ENCODE measurements at places on chromosomes 4 and X. TPM values are rescaled to one million over a fixed set of nuclear protein-coding genes. Genes with fewer than 3 reads are reported as not detected.

- no peak for DNase-seq
Observed at GRCh38 chr4:87718217-87718835, 68.2 kb downstream of the DMP1 start.

The ADH7 gene
- 31.2 TPM for total RNA-seq

The PPEF1 gene
- 0.13 TPM for total RNA-seq

- DNase-seq = no peak
Observed at GRCh38 chr4:83172371-83172770, 57.8 kb upstream of the PLAC8 start.

DNA sequence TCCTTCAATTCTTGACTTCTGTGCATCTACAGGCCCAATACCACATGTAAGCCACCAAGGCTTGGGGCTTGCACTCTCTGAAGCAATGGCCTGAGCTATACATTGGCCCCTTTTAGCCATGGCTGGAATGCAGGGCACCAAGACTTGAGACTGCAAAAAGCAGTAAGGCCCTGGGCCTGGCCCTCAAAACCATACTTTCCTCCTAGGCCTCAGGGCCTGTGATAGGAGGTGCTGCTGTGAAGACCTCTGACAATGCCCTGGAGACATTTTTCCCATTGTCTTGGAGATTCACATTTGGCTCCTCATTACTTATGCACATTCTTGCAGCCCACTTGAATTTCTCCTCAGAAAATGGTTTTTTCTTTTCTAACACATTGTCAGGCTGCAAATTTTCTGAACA lies 68.5 kb upstream of the FSTL5 start:
- no peak for DNase-seq

The ARR3 gene
- total RNA-seq = not detected

- peak; percentile 4 for DNase-seq
Observed at GRCh38 chrX:64206556-64207162, 1.2 kb upstream of the AMER1 start.

DNA sequence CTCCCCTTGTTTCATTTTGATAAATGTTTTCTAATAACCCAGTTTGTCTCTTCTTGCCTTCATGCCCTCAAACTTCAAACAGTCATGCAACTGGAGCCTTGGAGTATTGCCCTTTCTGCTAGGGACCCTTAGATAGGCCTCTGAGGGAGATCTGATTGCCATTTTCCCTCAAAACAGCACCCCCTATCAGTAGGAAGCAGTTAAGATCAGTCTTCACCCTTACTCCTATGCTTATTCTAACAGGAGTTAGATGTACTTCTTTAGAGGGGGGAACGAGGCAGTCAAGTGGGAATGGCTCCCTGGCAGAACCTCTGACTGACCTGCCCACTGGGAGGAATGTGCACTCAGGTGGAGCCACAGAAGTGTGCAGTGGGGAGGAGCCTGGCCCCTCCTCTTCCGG lies 74.1 kb downstream of the FAM47A start:
- no peak for DNase-seq

- DNase-seq = no peak
Observed at GRCh38 chr4:149512501-149512900, 303.1 kb downstream of the IQCM start.

- no peak for DNase-seq
Observed at GRCh38 chr4:90403781-90404180, 276.6 kb downstream of the CCSER1 start.

DNA sequence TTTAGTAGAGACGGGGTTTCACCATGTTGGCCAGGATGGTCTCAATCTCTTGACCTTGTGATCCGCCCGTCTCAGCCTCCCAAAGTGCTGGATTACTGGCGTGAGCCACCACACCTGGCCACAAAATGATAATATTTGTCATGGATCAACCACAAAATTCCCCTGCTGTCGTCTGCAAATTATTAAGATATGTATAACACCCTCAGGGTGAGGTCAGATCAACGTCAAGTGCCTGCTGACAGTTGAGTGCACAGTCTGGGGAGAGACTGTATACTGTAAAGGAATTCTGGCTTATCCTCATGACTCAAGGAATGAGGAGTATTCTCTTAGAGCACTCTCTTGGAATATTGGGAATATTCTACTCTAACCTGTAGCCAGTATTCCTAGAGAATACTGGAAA lies 11.2 kb downstream of the EPGN start:
- DNase-seq = peak; percentile 27

- DNase-seq = peak; percentile 41
Observed at GRCh38 chrX:54181202-54181953, 1.7 kb downstream of the FAM120C start.

DNA sequence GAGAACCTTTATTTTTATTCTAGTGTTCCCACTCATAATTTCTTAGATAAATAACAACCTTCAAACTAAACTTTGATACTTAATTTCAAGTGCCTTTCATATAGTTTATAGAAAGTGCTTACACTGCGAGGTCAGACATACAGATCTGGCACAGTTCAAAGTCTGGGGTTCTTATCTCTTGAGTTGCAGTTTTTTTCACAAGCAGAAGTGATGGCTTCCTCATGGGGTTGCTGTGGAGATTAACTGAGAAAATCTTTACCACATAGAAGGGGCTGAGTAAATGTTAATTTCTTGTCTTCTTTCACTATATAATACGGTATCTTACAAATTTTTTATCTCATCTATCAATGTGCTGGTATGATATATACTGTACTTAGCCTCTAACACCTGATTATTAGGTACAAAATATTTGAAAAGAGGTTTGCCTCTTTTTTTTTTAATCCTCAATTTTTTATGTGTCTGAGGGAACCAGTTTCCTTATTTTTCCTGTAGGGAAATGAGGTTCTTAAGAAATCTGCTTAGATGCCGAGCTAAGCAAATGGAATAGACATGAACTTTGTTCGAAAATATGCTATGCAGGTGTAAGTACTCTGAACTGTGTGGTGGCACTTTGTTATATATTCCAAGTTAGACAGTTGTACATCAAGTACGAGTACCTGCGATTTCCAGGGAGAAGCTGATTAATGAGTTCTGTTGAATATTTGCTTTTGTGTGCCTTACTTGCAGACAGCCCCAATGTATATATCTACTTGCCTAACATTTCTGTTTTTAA lies 3.3 kb downstream of the ING2 start:
- no peak for DNase-seq

GRCh38 chrX:18354369-18355223 lies at the start of gene SCML2:
SCML2 (minus strand) TSS chrX:18354688; CDS start chrX:18334071, 20,617 bp downstream.
- no peak for DNase-seq

DNA sequence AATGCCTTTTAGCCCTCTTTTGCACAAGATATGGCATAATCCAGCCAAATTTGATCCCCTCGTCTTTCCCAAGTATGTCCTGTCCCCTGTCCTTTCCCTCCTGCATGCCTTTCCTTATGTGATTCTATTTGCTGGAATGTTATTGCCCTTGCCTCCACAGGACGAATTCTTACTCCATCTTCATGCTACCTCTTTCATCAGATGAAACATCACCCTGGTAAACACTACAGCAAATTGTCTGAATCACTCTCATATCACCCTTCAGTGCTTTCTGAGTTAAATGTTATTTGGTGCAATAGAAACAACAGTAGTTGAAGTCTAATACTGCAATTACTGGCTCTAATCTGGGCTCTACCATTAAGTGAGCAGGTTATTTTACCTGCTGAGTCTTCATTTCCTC lies 52.2 kb upstream of the FAT1 start:
- DNase-seq = peak; percentile 27

- DNase-seq = no peak
Observed at GRCh38 chr4:26140150-26140898, 180.5 kb upstream of the RBPJ start.

- DNase-seq = no peak
Observed at GRCh38 chrX:15719324-15719968, 18.6 kb upstream of the CA5B start.

- peak; percentile 26 for DNase-seq
Observed at GRCh38 chrX:37785569-37785968, 5.7 kb downstream of the CYBB start.

The CACNA1F gene
- under 0.01 TPM for total RNA-seq

The PRDM5 gene
- 9.0 TPM for total RNA-seq

- no peak for DNase-seq
Observed at GRCh38 chr4:114864060-114864459, 249.4 kb downstream of the NDST4 start.

- DNase-seq = no peak
Observed at GRCh38 chr4:138630666-138631065, 384.9 kb upstream of the NOCT start.

- no peak for DNase-seq
Observed at GRCh38 chrX:150610043-150610442, 41.6 kb downstream of the MTM1 start.

The USP17L28 gene
- not detected for total RNA-seq

DNA sequence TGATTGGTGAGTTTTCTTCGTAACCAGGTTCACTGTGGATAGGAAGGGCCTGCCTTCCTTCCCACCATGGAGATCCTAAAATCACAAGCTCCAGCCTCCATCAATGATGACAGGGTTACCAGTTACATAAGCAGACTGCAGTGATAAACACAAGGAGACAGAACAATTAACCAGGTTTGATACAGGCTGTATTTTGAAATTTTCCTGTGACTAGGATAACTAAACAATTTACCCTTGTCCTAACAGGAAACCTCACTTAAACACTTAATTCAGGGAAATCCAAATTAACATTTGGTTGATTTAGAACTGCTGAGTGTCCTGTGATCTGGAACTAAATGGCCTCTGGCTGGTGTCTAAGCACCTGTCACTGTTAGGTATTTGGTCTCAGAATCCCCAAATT lies 3.1 kb upstream of the SLC9B2 start:
- no peak for DNase-seq

DNA sequence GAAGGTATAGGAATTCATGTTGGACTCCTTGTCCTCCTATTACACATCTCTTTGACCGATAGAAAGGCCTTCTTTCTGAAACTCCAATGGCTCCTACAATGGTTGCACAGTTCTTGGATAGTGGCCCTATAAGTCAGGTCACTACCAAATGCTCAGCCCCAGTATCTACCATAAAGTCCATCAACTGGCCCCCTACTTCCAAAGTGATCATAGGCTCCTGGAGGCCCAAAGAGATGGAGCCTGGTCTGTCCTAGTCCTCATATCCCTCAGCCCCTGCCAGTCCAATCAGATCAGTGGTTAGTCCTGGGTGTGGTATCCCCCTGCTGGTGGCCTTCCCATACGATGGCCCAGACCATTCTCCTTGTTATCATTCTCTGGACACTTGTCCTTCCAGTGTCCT lies 30.3 kb downstream of the SULT1E1 start:
- no peak for DNase-seq

- DNase-seq = no peak
Observed at GRCh38 chrX:69546417-69546816, 42.3 kb downstream of the NALF2 start.

The SORCS2 gene
- total RNA-seq = under 0.01 TPM

The ETDA gene
- total RNA-seq = not detected

DNA sequence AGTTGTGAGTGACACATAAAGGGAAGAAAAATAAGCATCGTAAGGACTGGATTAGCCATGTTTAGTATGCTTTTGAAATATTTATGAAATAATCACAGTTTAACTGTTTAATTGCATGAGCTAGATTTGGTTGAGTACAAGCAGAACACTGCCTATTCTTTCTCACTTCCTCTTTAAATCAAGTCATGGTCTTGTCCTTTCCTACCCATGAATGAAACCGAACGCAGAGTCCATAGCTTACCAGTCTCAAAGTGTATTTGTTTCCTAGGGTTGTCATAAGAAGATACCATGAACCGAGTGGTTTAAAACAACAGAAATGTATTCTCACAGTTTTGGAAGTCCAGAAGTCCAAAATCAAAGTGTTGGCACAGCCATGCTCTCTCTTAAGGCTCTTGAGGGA lies 684.0 kb upstream of the MAGEB2 start:
- no peak for DNase-seq

The ITM2A gene
- total RNA-seq = 1.8 TPM

DNA sequence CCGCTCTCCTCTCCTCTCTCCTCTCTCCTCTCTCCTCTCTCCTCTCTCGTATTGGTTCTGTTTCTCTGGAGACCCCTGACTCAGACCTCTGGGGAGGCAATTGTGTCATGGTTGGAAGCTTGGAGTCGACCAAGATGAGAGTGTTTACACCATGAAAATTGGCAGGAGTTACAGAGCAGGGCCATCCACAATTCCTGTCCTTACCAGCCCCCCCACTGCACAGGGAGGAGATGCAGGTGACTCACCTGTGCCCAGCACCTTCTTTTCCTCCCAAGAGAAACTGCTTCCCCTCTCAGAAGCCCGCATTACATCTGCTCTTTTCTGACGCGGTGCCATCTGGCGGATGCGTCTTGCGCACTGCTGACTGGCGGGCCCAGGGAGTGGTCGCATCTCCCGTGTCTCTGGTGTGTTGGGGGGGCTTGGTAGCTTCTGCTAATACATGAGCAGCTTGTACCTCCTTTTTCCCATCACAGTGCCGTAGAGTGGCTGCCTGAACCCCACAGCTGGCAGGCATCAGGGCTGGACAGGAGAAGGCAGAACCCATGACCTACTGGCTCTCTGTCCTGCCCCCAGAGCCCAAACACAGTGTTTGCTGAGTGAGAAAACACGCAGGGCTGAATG lies 31.4 kb upstream of the GPR78 start:
- no peak for DNase-seq

The LGI2 gene
- total RNA-seq = not detected

The ARHGAP24 gene
- total RNA-seq = 11.1 TPM

DNA sequence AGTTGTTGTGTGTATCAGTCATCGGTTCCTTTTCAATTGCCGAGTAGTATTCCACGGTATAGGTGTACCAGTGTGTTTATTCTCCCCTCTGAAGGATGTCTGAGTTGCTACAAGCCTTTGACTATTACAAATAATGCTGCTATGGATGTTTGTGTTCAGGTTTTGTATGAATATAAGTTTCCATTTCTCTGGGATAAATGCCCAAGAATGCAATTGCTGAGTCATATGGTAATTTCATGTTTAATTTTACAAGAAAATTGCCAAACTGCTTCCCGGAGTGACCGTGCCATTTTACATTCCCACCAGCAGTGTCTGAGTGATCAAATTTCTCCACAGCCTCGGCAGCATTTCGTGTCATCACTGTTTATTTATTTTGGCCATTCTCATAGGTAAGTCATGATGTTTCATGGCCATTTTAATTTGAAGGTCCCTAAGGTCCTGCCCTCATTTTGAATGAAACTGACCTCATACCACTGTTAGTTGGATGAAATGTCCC lies 73.9 kb downstream of the IRF2 start:
- peak; percentile 95 for DNase-seq

GRCh38 chrX:80792205-80792604 lies 17.5 kb downstream of the BRWD3 start:
- no peak for DNase-seq

DNA sequence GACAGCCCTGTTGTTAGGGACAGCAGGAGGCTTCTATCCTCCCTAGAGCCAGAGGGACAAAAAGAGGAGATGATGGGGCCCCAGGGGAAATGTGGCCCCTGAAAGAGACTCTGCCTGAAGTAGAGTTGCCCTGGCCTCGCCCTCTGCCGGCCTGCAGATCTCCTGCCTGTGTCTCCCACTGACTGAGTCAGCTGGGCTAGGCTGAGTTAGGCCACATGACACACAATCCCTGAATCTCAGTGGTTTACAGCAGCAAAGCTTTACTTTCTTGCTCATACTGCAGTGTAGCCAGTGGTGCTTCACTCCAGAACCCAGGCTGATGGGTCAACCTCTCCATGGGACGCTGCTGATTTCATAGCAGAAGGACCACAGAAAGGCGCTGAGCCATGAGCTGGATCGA lies 23.5 kb downstream of the DRD5 start:
- DNase-seq = peak; percentile 53

All from bronchial epithelial cell (primary cell).